Central memory CD4-positive, alpha-beta T cell (primary cell): ENCODE measurements at places on chromosomes 4 and X.

GRCh38 chr4:103074744-103075434 lies 1.7 kb downstream of the SLC9B2 start:
- no peak for DNase-seq

- DNase-seq: no peak
Measured at GRCh38 chrX:4830880-4831557, 1117.6 kb upstream of the PRKX start.

DNA sequence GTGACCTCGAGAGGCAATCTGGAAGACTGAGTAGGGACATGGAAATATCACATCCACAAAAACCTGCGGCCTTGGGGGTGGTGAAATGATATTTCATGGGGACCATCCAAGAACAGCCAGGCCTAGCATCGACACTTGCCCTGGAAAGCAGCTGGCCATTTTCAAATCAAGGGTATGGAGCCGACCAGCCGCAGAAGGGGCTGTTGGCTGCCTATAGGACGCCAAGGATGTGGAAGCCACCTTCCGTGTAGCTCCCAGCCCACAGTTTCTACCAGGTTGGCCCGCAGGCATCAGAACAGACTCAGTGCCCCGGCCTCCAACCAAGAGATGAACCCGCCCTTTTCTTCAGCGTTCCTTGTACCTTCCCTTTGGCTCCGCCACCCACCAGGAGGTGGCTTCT lies 5.4 kb upstream of the LOC101059915 start:
- DNase-seq: no peak

- DNase-seq: no peak
Measured at GRCh38 chr4:16117164-16117563, 33.3 kb upstream of the PROM1 start.

DNA sequence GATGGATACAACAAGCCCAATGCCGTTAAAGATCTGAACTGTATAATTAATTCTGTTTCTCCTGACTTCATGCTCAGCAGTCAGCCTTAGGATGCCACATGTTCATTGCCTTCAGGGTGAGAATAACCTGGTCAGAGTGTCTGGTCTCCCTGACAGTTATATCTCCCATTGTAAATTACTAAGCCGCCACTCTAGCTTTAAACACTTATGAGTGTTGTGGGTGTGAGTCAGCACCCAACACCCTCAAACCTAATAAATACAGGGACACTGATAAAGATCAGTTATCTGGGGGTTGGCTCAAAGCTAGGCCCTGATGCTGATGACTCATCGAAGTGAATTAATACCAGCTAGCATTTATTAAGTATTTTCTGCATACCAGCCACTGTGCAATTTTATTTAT lies 64.9 kb upstream of the DYNLT3 start:
- DNase-seq: no peak

DNA sequence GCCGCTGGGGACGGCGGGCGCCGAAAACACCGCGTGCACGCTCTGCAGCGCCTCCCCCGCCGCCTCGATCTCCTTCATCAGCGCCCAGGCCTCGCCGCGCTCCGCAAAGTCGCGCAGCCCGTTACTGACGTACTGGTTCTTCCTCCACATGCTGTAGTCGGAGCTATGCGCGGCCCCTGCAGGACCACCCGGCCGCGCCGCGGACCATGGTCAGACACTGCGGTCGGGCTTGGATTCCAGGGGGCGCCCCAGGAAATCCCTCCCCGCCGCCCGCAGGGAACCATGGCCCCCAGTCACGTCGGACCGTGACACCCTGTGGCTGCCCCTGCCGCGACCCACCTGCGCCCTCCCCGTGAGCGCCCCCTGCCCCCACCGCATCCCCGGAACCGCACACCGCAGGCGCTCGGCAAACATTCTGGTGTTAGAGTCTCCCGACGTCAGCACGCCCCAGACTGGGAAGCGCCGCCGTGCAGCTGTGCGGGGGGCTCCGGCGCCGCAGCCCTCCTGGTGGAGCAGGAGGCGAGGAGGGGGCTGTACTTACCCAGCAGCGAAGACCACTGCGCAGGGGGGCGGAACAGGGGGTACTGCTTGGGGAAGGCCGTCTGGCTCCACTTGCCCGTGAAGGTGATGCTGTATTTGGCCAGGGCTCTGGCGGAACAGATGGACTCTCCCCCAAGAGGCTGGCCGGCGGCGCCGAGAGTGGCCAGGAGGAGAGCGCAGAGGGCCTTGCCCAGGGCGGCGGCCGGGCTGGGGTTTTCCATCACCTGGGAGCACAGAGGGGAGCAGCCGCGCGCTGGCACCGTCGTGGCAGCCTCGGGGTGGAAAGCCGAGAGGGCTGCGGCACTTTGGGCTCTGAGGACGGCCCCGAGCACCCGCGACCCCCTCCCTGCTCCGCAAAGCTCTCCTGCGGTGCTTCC lies 814 bp downstream of the SPON2 start:
- DNase-seq: peak; percentile 42

GRCh38 chr4:186832906-186833305 lies 109.2 kb upstream of the FAT1 start:
- DNase-seq: no peak

GRCh38 chr4:113646442-113646822 lies 115.1 kb downstream of the CAMK2D start:
- DNase-seq: no peak

DNA sequence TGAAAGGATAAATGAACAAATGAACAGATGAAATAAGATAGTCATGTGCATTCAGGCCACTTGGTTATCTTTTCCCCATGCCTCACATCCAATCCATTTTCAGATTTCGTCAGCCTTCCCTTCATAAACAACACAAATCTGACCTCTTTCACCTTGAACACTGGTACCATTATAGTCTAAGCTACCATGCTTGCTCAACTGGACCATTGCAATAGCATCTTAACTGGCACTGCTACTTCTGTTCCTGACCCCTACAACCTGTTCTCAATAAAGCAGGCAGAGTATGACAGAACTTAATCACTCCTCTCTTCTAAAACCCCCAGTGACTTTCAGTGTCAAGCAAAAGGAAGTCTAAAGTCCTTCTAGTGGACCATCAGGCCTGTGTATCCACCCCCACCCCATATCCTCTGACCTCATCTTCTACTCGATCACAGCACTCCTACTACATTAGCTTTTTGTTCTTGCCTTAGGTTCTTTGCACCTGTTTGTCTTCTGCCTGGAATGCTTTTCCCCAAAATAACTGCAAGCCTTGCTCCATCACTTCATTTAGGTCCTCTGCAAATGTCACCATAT lies 40.7 kb downstream of the LARP7 start:
- no peak for DNase-seq

- DNase-seq: no peak
Measured at GRCh38 chr4:55967376-55967775, 18.6 kb downstream of the CEP135 start.

DNA sequence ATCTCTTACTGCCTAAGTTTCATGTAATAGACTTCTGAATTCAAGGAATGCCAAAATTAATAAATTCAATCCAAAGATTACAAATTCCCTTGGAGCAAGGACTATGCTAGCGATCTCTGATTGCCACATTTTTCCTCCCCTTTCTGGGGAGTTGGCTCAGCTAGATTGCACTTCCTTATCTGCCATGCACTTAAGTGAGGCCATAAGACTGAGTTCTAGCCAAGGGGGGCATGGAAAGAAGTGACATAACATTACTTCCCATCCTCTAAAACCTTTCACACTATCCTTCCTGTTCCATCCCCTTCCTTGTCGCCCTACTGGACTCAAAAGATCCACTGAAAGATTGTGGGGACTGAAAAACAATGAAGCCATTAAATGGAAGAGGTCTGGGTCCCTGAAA lies 53.8 kb upstream of the TXK start:
- DNase-seq: no peak

DNA sequence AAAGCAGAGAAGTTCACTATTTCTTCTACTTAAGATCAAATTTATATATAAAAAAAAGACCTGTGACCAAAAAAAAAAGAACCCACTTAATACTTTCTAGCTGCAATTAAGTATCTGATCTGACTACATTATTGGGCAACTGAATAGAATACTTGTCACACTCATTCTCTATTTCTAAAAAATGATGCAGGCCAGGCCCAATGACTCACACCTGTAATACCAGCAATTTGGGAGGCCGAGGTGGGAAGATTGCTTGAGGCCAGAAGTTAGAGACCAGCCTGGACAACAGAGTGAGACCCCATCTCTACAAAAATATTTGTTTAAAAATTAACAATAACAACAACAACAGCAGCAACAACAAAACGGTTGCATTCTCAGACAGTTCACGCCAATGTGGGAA lies 108.8 kb upstream of the BMP2K start:
- no peak for DNase-seq

GRCh38 chr4:42638993-42639392 lies 17.9 kb downstream of the ATP8A1 start:
- no peak for DNase-seq

GRCh38 chrX:125398959-125399440 lies 79.3 kb downstream of the TEX13C start:
- no peak for DNase-seq

GRCh38 chr4:109648266-109648996 lies 54.8 kb downstream of the CASP6 start:
- DNase-seq: peak; percentile 82

DNA sequence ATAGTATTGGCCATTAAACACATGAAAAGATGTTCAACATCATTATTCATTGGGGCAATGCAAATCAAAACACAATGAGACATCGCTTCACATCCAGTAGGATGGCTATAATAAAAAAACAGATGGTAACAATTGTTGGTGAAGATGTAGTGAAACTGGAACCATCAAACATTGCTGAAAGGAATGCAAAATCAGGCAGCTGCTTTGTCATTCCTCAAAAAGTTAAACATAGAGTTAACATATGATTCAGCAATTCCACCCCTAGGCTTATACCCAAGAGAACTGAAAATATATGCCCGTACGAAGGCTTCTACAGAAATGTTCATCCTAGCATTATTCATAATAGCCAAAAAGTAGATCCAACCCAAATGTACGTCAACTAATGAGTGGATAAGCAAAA lies 144.0 kb upstream of the NAP1L5 start:
- no peak for DNase-seq

DNA sequence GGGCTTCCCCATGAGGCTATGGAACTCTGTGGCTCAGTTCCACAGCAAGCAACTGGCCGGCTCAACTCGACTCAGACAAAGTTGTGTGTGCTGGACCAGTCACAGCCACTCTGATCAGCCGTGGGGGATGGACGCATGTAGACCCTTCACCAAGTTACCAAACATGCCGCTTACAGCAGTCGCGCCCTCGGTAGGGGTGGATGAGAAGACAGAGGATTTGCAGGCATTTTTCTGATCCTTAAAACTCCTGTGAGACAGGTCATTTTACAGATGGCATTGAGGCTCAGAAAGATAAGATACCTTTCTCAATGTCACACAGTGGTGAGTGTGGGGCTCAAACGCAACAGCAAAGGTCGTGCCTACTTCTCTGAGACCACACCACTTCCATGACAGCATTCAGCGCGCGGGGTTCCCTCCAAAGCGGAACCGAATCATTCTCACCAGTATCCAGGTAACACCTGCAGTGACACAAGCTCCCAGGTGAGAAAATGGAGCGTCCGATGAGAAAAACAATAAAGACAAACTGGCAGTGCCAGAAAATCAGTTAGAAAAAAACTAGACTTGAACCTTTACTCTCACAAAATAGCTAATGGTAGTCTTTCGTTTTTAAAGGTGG lies 83.6 kb downstream of the RELL1 start:
- DNase-seq: no peak

- DNase-seq: no peak
Measured at GRCh38 chr4:7263166-7263565, 70.8 kb downstream of the SORCS2 start.

- peak; percentile 47 for DNase-seq
Measured at GRCh38 chr4:121408-122084, 2.8 kb upstream of the ZNF718 start.

DNA sequence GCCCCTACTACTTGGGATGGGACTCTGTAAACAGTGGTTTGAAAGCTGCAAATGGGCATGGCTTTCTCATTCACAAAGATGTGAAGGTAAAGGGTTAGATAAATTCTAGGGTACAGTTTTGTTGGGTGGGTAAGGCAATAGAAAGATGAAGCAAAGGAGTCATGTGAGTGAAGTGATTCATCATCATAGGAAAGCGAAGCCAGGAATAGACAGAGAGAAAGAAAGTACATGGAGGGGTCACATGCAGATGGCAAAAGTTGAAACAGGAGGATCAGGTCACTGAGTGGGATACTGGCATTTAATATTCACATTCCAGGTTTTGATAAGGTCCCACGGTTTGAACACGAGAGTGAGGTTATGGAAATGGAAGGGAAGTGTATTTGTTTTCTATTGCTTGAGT lies 8.2 kb upstream of the ABCG2 start:
- DNase-seq: no peak

- DNase-seq: no peak
Measured at GRCh38 chrX:136273986-136274385, 22.8 kb upstream of the MAP7D3 start.

- DNase-seq: no peak
Measured at GRCh38 chr4:93788712-93789111, 39.8 kb upstream of the ATOH1 start.

GRCh38 chrX:133633950-133634349 lies 218.7 kb upstream of the GPC4 start:
- no peak for DNase-seq
